ENCODE measurements at places on chromosomes 4 and X. TPM values are rescaled to one million over a fixed set of nuclear protein-coding genes. Genes with fewer than 3 reads are reported as not detected.

Gene NPY2R
- polyA plus RNA-seq: not detected

Gene WAS
- 3.8 TPM for polyA plus RNA-seq

GRCh38 chrX:16524316-16524715, 125.6 kb upstream of the S100G start:
- DNase-seq: no peak

GRCh38 chrX:146604196-146604595, 205.4 kb upstream of the CXorf51B start:
- no peak for DNase-seq

DNA sequence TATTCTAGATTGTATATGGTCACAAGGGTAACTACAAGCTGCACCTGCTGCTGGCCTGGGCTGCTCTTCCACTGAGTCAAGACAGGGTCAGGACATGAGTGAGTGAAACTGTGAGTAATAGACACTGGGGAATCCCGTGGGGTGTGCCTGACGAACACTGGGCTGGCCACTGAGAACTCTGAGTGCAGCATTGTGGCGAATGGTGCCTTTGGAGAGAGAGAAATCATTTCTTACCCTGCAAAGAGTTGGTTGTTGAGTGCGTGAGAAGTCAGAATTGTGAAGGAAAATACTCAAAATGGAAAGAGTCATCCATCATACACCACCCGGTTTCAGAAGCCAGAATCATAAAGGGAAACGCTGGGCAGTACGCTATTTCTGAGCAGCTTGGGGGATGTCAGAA, 43.1 kb upstream of the LSM6 start:
- no peak for DNase-seq
